ENCODE measurements at places on chromosomes 6 and 20.

DNA sequence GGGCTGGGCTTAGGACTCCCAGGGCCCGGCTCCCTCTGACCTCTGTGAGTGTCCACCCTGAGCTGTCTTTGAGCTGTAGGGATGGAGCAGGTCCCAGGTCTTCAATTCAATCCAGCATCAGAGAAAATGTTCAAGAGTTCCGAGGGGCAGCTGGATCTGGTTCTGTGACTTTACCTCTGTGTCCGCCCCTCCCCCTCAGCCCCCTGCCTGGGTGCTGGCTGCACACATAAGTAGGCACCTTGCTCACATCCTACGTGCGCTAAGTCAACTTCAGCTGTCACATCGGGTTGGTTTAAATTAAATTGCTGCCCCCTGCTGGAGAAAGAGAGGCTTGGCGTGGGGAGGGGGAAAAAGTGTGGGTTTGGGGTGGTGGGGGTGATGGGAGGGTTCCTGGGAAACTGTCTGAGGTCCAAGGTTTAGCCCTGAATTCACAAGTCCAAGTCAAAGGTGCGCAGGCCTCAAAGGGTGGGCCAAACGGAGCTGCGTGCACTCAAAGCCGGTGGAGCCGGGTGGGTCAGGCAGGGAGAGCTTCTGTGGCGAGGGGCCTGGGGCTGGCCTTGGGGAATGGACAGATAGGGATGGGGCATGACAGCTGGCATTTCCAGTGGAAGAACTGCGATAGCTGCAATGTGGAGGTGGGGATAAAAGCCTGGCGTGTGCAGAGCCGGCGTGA lies 3.0 kb downstream of the WFDC5 start:
- no peak for DNase-seq

DNA sequence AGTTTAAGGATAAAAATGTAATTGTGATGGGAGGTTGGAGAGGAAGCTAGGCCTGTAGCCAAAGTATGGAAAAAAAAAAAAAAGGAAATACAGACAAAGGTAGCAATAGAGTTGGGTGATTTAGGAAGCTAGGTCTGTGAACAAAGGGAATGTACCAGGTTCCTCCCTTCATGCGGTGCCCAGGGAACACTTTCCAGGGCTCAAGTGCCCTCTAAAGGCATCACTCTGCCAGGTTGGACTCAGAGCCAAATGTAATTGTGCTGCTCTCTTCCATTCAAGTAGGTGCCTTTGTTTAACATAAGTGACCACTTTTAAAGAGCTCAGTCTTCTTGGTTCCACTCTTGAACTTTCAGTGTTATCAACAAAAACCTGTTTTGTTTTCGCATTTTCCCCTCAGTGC lies 159.7 kb upstream of the AHI1 start:
- no peak for DNase-seq

- no peak for DNase-seq
Observed at GRCh38 chr20:58706150-58706892, 13.7 kb downstream of the NPEPL1 start.

- no peak for DNase-seq
Observed at GRCh38 chr20:1336699-1337367, 7.9 kb upstream of the SDCBP2 start.

DNA sequence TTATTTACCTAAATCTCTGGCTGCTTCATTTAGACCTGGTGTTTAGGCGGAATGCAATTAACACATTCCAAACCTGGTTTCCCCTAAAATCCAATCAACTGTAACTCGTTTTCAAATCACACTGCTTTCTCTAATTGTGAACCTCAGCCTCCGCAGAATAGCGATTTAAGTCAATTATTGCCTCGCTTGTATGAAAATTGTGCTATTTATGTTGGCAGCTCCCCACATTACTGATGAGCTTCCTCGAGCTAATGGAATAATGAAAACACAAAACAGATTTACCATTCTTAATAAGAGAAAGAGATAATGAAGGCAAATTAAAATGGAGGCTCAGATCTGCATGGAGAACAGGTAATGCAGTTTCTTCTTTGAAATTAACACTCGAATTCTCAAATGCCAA lies 67.9 kb downstream of the SLC2A10 start:
- DNase-seq, result no peak

DNA sequence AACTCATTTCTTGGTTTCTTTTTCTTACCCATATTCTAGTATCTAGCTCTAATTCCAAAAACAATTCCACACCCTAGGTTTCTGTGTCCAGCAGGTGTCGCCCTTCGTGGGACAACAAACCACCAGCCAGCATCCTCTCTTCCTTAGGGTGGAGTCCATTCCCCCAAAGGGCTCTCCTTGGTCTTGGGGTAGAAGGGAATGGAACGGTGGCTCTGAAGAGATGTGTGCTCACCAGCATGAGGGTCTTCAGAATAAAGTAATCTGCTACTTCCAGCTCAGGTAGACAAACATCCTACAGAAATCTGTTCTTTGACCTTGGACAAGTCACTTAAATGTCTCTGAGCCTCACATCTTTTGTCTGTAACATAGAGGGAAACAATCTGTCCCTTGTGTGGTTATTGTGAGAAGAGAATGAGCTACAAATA lies 7.2 kb downstream of the HLA-DMB start:
- peak; percentile 36 for DNase-seq

DNA sequence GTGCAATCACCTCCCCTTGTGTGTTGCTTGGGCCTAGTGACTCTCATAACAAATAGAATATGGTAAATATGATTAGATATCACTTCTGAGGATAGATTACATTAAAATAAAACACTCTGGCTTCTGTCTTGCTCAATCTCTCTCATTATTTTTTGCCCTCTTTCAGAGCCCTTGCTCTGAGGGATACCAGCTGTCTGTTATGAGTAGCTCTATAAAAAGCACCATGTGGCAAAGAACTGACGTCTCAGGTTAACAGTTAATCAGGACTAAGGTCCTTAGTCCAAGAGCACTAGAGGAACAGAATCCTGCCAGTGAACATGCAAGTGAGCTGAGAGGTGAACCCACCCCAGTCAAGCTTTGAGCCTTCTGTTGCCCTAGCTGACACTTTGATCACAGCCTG lies 402.2 kb upstream of the HTR1E start:
- DNase-seq, result no peak

- DNase-seq, result no peak
Observed at GRCh38 chr6:168305096-168305749, 14.4 kb downstream of the DACT2 start.

DNA sequence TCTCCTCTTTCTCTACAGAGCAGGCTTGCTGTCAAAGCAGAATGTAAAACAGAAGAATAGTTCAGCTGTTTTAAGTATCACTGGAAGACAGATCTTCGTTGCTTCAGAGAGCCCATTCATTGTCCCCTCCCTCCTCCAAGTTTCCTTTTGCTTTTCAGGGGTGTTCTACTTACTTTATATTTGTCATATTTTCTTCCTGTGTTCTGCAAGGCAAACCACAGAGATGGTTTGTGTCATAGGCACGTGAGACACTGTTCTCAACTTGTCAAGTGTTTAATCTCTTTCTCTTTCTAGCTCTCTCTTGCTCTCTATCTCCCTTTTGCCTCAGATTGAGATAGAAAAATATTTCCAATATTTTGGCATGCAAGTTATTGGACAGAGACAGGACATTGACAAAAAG lies 228.9 kb upstream of the DEFB112 start:
- DNase-seq, result no peak

GRCh38 chr6:444653-445275 lies 53.2 kb downstream of the IRF4 start:
- DNase-seq, result no peak

DNA sequence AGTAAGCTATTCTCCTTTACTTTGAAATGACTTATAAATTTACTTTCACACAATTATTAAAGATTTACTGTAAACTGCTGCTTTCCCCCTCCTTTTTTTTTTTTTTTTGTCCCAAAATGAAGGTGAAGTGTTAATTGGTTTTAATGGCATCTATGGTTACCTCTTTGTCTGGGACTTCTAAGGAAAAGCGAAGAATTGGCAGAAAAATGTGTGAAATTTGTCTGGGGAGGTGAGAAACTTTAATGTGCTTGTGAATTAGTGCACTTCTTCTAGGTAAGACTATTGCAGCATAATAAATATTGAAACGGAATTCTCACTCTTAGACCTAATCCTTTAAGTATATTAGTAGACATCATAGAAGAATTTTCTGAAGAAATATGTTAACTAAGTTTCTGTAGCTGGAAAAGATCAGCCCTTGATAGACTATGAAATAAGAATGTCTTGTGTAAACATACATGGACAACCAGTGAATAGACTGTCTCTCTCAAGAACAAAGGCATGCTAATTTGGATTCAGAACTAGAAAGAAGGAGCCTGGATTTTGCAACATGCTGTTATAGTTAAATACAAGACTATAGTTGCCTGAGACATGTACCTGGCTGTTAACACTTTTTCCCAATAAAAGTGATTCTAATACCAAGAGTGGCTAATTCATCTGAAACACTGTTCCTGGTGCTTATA lies 23.9 kb downstream of the FLRT3 start:
- DNase-seq, result no peak

DNA sequence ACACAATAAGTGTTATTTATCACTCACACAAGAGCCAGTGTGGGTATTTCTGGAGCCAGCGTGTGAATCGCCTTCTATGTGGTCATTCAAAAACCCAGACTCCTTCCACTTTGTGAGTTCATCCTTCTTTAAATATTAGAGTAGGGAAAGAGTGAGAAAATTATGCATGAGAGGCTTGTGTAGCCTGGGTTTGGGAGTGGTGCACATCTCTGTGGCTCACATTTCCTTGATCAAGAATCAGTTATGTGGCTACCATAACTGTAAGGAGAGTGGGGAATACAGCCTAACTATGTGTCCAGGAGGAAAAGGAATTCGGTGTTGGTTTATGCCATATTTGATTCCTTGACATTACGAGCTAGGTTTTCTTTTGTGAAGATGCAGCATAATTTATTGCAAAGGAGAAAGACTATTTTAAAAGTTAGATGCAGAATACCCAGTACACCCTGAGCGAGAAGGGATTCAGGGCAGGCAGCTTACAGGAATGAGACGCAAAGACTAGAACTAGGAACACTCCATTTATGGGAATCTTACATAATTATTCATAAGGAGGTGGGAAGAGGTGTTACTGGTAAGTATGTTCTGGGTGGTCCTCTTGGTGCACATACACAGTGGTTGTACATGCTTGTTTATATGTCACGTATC lies 638.5 kb downstream of the COL12A1 start:
- no peak for DNase-seq

GRCh38 chr20:63048516-63049190 lies 41.9 kb upstream of the BHLHE23 start:
- DNase-seq, result no peak

DNA sequence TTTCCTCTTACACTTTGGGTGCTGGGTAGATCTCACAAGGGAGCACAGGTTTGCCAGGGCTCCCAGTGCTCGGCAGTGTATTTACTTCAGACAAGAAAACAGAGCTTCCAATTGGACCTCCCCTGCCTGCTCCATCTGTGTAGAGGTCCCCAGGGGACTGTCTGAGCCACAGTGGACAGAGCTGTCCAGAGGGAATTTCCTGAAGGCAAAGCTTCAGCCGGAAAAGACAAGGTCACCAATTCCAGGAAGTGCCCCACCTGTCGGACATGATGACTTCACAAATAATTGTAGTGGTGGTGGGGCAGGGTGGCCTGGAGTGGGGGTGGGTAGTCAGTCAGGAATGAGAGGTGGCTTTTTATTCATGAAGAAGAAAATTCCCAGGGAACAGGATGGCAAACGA lies 18.6 kb downstream of the ADGRF5 start:
- no peak for DNase-seq

DNA sequence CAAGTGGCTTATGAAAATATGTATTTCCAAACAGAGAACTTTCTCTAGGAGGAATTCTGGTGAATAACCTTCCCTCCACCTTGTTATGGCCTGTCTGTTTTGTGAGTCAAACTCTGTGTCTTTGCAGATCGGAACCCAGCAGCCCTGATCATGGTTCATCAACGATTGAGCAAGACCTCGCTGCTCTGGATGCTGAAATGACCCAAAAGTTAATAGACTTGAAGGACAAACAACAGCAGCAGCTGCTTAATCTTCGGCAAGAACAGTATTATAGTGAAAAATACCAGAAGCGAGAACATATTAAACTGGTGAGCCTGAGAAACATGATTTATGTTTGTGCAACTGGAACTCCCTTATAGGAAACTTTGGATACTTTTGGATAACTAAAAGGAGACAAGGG lies 294.5 kb upstream of the PLCB4 start:
- DNase-seq, result no peak

DNA sequence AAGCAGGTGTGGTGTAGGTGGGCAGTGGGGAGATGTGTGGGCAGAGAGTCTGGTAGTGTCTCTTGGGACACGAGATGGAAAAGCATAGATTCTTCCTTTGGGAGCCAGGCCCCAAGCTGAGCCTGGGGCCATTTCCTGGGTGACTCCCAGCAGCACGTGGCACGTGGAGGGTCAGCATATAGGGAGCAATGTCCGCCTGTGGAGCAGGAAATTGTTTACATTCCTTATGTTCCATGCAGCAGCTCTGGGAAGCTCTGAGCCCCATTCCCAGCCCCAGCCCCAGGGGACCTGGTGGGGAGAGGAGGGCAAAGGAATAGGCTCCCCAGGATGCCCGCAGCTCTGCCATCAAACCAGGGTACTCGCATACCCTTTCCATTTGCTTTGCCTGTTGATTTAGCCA lies 57.6 kb downstream of the DAAM2 start:
- DNase-seq, result no peak

DNA sequence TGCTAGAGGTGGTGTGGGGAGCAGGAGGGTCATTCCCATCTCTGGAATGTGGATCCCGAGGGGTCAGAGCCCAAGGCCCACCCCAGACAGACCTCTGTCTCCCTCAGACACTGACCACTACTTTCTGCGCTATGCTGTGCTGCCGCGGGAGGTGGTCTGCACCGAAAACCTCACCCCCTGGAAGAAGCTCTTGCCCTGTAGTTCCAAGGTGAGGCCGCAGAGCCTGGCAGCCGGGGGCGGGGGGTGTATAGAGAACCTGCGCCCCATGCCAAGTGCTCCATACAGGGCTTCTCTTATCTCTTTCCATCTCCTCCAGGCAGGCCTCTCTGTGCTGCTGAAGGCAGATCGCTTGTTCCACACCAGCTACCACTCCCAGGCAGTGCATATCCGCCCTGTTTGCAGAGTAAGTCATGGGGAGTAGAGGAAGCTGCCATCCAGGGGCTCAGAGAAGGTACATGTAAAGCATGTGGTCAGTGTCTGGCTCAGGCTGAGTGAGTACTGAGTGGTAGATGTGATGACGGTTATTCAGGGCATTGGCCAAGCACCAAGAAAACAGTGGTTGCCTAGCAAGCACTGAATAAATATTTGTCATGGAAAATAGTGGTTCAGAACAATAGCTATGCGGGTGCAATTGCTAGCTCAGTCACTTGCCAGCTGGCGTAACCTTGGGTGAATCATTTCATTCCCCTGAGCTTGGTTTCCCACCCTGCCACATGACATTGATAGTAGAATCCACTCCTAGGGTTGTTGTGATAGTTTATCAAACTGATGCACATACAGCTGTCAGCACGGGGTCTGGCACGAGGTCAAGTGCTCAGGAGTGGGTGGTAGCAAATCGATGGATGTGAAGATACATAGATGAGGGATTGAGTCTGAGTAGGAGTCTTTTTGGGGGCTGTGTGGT lies 3.5 kb downstream of the PIGT start:
- no peak for DNase-seq

DNA sequence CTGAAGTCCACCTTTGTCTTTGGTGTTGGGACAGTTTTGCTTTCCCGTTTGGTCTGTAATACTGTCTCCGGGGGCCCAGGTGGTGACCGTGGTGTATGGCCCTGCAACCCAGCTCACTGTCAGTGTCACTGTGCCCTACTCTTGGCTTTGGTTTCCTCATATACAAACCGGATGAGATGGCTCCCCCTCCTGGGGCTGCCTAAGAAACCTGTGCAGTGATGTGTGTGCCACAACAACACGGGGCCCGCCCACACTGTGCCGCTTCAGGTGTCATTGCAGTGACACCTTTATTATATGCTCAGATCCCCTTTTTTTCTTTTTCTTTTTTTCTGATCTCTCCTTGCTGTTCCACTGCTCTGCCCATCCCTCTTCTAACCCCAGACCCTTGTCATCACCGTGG lies 73.9 kb downstream of the RAMACL start:
- DNase-seq, result no peak

Data from NT2/D1 (cell line).